ENCODE measurements at places on chromosomes 2 and 18.

DNA sequence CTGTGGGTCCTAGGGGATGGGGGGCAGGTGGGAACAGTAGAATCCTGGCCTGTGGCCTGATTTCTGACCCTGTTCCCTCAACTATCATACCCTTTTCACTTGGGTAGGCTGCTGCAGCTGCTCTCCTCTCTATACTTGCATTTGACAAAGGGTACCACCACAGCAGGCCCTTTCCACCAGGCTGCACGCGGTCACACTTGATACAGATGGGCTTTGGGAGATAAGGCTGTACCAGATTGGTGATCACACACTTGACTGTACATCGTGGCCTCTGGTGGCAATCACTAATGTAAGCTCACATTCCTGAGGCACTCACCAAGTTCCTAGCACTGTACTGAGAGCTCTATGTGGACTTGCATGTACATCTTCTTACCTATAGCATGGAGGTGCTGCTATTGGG is 1.6 kb upstream of the RALB start:
- DNase-seq, result no peak

- no peak for DNase-seq
Measured at GRCh38 chr2:124778076-124778475, 753.0 kb downstream of the CNTNAP5 start.

GRCh38 chr2:153391131-153391530 is 87.4 kb downstream of the RPRM start:
- no peak for DNase-seq

- peak; percentile 59 for DNase-seq
Measured at GRCh38 chr18:28875059-28875458, 698.1 kb upstream of the CDH2 start.

DNA sequence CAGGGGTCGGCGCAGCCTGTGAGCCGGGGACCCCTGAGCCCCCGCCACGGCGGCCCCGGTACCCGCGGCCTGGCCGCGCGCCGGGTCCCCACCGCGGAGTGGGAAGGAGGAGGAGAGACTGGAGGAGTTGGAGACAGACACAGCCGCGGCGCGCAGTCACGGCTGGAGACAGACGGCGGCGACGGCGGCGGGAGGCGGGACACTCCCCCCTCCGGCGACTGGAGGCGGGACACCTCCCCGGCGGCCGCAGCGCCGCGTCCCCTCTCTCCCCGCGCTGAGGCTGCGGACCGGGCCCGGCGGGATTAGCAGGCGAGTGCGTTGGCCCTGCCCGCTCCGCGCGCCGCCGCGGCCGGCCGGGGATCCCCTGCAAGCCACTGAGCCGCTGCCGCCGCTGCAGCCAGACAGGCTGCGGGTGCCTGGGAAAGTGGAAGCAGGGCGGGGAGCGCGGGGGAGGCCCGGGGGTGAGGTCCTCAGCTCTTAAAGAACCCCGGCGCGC is 1.0 kb upstream of the LDLRAD4 start:
- DNase-seq, result peak; percentile 34

DNA sequence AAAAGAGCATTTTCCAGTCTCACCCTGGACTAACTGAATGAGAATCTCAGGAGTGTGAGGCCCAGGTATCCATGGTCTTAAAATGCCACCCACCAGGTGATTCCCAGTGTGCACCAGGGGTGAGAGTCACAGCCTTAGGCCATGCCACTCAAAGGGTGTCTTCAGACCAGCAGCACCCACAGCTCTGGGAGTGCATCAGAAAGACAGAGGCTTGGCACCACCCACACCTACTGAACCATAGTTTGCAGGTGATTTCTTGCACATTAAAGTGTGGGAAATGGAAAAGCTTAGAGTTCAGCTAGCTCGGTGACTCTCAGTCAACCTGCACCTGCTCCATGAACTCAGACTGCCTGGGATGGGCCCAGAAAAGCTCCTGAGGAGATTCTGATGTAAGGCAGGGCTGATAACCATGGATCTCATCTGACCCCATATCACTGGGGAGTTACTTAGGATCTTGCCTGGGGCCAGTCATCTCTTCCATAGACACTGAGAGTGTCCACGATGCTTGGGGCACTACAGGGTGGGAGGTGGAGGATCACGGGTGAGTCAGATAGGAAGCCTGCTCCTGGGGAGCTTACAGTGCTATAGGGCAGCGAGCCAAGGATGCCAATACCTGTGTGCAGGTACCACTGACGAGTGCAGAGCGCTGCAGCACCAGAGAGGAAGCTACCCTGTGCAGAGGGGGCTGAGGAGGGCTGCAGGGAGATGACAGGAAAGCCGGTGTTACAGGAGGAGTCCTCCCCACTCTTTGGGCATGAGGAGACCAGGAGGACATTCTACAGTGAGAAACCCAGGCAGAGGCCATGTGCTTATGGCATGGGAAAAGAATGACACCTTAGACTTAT is 4.6 kb downstream of the IL37 start:
- DNase-seq, result no peak

- DNase-seq, result no peak
Measured at GRCh38 chr2:240589850-240590525, 3.5 kb downstream of the CAPN10 start.

Measured in NCI-H1105 treated with DMSO at 0.1 percent for 48 hours (cell line).